ENCODE measurements at places on chromosomes 11 and 22. TPM values are rescaled to one million over a fixed set of nuclear protein-coding genes. Genes with fewer than 3 reads are reported as not detected.
A peak's percentile ranks its signal among the peaks of the same experiment; 100 is the strongest.

GRCh38 chr22:37626144-37626543 lies 13.3 kb upstream of the SH3BP1 start:
- peak; percentile 78 for DNase-seq

GRCh38 chr11:46452918-46453517 lies 61.4 kb upstream of the CHRM4 start:
- DNase-seq: no peak

- DNase-seq: no peak
Observed at GRCh38 chr22:19383292-19383691, 48.2 kb downstream of the HIRA start.

DNA sequence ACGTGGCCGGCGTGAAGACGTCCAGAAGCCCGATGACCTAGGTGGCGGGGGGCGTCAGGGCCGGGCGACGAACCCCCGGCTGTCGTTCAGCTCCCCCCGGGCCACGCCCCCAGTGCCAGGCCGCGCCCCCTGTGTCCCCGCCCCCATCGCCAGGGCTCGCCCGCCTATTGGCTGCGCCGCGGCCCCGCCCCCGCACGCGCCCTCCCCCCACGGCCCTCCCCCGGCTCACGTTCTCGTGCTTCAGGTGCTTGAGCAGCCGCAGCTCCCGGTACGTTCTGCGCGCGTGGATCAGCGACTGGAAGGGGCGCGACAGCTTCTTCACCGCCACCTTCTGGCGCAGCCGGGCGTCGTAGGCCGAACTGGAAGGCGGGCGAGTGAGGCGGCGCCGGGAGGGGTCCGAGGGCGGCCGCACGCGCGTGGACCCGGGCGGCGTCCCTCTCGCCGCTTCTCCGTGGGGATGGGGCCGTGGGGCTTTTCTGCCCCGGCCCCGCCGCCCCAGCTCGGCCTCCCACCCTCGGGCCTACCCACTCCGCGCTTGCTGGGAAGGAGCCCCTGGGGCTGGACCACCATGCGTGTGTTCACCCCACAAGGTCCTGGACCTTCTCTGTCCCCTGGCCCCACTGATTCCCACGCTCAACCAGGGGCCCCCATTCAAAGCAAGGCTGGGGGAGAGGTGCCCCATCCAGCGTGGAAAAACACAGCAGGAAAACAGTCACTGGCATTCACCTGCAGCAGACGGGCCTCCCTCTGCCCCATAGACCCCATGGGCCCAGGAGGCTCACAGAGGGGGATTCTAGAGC lies 2.4 kb downstream of the MAPK11 start:
- DNase-seq: no peak

- DNase-seq: peak; percentile 45
Observed at GRCh38 chr11:96033095-96033494, 109.2 kb upstream of the MTMR2 start.

DNA sequence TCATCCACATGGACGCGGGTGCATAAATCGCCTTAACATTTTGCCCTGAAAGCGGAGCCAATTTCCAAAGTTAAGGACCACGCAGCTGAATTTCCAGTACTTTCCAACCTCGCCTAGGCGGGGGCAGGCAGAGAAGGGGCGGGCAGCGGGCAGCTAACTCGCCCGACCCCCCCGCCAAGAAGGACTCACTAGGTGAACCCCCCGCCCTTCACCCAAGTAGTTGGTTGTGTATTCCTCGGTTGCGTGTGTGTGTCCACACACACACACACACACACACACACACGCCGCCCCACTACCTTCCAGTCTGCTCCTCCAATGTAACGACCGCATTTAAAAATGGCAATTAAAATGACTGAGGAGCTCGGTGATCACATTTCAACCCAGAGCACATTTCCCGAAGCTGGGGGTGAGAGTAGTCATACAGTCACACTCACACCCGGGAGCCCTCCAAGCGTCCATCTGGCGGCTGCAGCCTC lies 1.4 kb downstream of the TENM4 start:
- peak; percentile 47 for DNase-seq

DNA sequence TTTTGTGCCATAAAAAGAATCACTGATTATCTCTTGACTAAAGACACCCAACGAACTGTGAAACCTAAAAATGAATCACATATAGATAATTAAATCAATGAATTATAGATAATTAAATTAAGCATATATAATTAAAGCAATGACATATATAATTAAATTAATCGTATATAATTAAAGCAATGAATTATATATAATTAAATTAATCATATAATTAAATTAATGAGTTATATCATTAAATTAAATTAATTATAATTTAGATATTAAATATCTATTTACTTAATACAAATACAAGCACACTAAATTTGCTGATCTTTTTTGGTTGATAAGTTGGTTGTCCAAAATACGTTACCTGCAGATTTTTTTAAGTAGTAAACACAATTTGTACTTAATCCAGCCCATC lies 30.9 kb downstream of the POU2AF1 start:
- no peak for DNase-seq

- DNase-seq: no peak
Observed at GRCh38 chr22:40486962-40487602, 116.7 kb downstream of the SGSM3 start.

DNA sequence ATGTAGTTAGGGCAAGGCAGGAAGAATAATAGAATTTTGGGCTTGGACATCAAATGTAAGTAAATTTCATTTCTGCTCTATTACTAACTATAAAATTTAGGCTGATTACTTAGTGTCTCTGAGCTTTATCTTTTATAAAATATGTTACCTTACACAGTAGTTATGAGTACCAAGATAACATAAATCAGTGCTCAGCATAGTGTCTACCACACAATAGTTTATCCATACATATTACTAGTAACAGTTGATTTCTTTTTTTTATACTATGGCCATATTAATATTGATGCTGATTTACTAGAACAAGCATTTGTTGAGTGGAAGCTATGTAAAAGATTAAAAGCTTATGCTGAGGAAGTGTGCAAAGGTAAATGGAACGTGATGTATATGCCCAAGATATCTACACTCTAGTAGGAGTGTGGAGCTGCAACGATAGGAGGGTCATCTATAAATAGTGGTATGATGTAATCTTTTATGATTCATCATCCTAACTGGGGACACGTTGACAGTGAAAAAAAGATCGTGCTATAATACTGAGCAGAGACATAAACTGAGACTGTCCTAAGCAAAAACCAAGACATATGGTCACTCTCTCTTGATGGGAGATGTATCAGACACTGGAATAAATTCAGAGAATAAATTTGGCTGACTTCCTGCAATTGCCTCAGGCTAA lies 8.7 kb upstream of the SLC5A12 start:
- peak; percentile 12 for DNase-seq

- DNase-seq: no peak
Observed at GRCh38 chr11:39149214-39149613, 2310.2 kb downstream of the LRRC4C start.

DNA sequence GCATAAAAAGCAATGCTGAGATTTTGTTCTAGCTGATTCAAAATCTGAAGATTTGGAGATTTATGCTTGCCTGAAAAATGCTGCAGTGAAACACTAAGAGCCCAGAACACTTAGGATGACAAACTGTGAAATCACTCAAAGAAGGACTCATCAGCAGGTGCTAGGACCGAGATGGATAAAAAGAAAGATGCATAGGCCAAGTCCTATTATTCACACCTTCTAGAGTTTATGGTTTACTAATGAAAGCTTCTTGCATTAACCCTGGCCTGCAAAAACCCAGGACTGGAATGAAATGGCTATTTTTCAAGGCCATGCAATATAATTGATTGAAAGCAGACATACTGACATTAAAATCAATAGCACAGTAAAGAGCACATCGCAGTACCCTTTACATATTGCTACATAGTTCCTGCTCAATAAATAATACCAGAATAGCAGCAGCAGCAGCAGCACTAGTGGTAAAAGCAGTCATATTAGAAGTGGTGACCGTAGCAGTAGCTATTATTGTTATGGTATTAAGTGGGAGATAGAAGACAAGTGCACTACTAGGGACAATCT lies 161.7 kb downstream of the RAB38 start:
- DNase-seq: no peak

DNA sequence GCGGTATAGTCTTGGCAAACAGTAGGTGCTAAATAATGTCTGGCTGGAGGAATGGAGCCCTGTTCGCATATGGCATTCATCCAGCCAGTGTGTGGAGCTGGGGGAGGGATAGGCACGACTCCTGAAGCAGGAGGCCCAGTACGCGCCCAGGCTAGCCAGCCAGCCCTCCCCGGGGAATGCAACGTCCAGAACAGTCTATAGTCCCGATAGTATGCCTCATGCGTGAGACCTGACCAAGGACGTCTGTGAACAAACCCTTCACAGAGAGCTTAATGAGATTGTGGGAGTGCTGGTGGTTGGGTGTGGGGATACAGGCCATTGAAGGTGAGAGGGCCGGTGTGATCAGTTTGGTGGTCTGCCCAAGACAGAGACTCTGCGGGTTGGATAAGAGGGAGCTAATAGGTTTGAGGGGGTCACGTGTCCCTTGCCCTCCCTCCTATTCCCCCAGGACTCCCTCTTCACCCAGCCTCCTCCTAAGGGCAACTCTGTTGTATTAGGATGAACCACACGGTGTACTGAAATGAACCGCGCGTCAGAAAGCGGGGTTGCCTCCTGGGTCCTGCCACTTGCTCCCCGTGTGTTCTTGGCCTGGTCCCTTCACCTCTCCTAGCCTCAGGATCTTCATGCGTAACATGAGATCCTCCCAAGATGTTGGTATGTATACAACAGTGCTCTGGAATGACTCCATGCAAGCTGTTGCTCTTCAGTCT lies 987 bp upstream of the GRIK4 start:
- DNase-seq: no peak

Gene LRRC74B
- under 0.01 TPM for total RNA-seq

Gene SLC22A6
- not detected for total RNA-seq

Gene SLC43A3
- 64.5 TPM for total RNA-seq

Data from RPMI7951 (cell line).